Progenitor cell of endocrine pancreas (in vitro differentiated cells): ENCODE measurements at places on chromosomes 4 and X. TPM values are rescaled to one million over a fixed set of nuclear protein-coding genes. Genes with fewer than 3 reads are reported as not detected.

- no peak for DNase-seq
Observed at GRCh38 chr4:48222491-48222890, 47.1 kb downstream of the TEC start.

MRPS18C gene
- total RNA-seq = 41.5 and 45.2 TPM in 2 replicates

CXXC4 gene
- 35.5 and 40.8 TPM in 2 replicates for total RNA-seq

- no peak for DNase-seq
Observed at GRCh38 chr4:21768349-21769310, 179.9 kb downstream of the KCNIP4 start.

DNA sequence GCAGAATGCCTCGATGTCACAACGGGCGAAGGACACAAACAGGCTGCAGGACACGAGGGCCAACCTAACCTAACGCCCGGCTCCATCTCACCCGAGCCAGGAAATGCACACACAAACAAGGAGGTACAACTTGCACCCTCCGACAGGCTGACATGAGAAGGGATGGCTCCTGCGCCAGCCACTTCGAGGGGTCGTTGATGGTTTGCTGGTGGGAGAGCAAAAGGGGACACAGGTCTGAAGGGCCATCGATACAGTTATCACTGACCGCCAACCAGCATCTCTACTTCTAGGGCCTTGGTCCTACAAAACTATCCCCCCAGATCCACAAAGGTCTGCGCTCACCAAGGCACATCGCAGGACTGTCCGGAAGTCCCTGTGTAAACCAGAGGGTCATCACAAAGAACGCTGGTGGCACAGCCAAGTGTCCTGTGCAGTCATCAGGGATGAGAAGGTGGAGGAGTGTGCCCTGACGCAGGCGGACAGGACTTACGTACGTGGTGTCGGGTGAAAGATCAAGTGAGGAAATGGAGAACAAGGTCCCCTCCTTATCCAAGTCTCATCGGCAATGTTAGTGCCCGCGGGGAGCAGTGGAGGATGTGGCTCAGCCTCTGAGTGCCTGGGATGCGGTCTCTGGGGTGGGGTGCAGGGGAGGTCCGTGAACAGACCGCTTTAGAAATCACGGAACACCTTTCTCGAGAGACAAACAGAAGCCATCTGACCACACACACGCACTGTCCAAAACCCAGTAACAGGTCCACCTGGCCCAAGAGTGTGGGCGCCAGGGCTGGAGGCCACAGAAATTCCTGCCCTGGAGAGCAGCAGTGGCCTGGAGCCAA, 7.0 kb downstream of the MXD4 start:
- no peak for DNase-seq

GRCh38 chr4:7759216-7759615, 180.4 kb downstream of the AFAP1 start:
- no peak for DNase-seq

GRCh38 chrX:69546978-69547377, 42.9 kb downstream of the NALF2 start:
- DNase-seq = no peak

ABCG2 gene
- total RNA-seq = 2.3 and 2.6 TPM in 2 replicates

AMBN gene
- not detected in 2 replicates for total RNA-seq

DNA sequence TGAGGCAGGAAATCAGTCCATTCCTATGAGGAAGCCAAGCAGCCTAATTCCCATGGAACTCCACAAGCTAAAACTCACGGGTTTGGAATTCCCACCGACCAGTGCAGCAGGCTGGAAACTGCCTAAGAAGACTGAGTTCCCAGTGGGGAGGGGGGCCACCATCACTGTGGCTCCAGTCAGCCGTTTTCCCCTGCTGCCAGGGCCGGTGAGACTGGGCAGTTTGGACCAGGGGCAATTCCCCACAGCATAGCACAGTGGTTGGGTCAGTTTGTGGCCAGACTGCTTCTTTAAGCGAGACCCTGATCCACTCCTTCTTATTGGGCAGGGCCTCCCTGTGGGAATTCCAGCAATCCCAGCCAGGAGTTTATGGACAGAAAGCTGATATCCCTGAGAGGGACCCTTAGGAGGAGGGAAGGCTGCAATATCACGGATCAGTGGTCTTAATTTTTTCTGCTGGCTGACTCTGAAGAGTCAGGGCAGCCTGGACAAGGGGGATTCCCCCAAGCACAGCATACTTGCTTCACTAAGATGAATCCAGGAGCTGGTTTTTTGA, 20.7 kb downstream of the PAGE5 start:
- DNase-seq = no peak

SMIM31 gene
- not detected in 2 replicates for total RNA-seq

GPRASP2 gene
- 10.0 and 11.4 TPM in 2 replicates for total RNA-seq

AFF2 gene
- 7.7 and 8.4 TPM in 2 replicates for total RNA-seq

GRCh38 chr4:19729886-19730651, 521.6 kb upstream of the SLIT2 start:
- no peak for DNase-seq

DNA sequence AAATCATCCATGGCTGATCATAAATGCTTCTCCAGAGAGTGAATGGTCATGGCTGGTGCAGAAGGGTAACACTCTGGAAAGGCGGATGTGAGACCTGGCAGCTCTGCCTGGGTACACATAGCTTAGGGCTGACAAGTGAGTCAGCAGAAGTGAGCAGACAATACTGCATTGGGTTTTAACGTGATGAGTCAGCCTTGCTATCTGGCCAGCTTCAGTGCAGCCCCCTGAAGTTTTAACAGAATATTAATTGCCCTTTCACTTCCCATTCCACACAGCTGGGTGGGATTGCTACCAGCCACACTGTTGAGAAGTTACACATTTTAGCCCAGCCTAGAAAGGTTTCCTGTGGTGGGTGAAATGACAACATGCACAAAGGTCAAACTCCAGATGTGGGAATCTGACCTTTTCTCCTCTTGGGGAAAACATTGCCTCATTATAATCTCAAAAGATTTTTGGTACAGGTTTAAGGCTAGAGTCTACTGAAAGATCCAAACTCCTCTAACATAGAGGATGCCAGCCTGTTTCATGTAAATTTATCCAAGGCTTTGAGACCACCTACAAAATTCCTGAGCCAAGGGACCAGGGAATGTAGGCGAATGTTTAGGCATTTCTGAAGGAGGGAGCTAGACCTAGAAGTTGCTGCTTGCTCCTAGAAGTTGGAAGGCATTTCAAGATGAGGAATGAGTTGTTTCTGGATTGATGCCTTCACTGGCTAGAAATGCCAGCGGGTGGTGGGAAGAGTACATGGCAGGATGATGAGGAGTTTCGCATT, 230.3 kb upstream of the PGRMC2 start:
- DNase-seq = no peak

SERPINA7 gene
- total RNA-seq = not detected in 2 replicates

NWD2 gene
- 0.04 and 0.05 TPM in 2 replicates for total RNA-seq

TLR2 gene
- total RNA-seq = 4.8 and 5.1 TPM in 2 replicates
